ENCODE measurements at places on chromosomes 5 and 9.

GRCh38 chr5:127517110-127517479 is 345 bp upstream of the PRRC1 start:
- peak; percentile 64 for DNase-seq

GRCh38 chr5:35333366-35333765 is 103.1 kb upstream of the PRLR start:
- no peak for DNase-seq

- peak; percentile 71 for DNase-seq
These were observed 683 bp upstream of the ZFAND5 start for GRCh38 chr9:72365525-72366256.

DNA sequence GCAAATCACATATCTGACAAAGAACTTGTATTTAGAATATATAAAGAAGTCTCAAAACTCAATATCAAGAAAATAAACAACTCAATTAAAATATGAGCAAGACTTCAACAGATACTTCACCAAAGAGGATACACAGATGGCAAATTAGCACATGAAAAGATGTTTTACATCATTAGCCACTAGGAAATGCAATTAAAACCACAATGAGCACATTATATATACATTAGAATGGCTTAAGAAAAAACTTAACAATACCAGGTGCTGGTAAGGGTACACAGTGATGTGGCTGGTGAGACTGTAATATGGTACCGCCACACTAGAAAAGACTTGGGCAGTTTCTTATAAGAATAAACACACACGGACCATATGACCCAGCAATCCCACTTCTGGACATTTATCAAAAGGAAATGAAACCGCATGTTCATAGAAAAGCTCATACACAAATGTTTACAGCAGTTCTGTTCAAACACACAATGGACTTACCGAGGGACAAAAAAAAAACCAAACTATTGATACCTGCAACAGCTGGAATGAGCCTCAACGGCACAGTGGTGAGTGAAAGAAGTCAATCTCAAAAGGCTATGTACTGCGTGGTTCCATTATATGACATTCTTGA is 27.6 kb downstream of the SEMA4D start:
- no peak for DNase-seq

- DNase-seq = no peak
These were observed 556.0 kb downstream of the EBF1 start for GRCh38 chr5:158543539-158544387.

GRCh38 chr9:112112519-112112918 is 62.6 kb downstream of the SUSD1 start:
- DNase-seq = no peak

DNA sequence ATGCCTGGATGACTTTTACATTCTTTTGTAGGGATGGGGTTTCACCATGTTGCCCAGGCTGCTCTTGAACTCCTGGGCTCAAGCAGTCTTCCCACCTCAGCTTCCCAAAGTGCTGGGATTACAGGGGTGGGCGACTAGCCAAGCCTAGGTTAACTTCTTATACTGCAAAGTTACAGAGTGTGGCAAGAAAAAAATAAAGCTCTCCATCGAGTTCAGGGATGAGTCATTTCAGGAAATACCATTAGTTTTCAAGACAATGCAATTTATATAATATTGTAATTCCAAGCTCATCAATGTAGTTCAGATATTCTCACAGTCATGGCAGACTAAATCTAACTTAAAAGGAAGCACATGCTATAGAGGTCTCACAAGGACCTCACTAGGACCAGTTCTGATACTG is 11.5 kb upstream of the ABO start:
- DNase-seq = no peak

DNA sequence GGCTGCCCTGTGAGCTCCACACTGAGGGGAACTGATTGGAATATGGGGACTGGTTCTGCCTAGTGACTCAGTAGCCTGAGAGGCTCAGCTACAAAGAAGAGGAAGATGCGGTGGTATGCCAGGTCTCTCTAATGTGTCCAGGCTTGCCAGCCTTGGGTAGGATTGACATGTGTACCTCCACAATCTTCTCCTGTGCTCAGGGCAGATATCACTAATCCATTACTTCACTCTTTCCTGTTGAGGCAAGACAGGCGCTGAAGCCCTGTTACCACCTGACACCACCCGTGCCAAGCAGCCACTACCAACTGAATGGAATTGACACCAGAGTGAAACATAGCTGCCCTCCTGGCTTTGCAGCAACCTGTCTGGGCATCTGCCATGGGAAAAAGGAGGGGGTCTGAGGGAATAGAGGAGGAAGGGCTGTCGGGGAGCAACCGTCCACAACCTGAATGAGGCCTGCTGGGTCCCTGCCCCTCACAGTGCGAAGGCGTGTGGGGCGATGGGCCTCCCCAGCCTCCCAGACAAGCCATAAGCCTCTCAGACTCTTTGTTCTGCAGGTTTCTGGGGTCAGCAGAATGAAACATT is 114.7 kb upstream of the CXCL14 start:
- no peak for DNase-seq

DNA sequence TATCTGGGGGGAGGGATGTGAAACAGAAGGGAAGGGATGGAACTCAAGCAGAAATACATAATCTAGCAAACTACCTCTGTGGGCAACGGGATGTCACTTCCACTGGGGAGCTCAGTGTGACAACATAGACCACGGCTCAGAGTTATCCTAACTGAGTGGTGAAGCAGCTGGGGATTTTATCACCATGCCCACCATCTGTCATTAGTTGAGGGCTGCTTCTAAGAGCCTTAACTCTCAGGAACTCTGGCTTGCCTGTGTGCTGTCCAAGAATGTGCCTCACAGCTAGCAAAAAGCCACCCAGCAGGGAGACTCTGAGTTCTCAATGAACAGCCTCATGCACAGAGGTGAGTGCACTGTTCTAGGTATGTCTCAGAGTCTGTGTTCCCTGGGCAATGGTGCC is 90.6 kb upstream of the CXCL14 start:
- no peak for DNase-seq

DNA sequence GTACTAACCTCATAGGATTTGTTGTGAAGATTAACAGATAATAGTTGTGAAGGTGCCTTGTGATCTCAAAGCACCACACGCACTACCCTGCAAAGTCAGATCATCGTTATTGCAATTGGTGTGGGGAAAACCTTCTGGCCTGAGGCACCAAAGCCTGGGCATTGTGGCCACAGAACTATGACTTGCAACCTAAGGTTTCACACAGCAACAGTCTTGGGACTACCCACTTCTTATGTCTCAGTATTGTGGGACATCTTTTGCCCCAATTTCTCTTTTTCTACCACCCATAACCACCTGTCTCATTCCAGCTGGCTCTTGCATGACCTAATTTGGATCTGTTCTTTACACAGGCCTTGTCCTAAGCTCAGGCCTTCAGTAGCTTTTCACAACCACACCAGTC is 247.8 kb upstream of the NR4A3 start:
- DNase-seq = no peak

GRCh38 chr9:117245175-117245829 is 169.6 kb downstream of the ASTN2 start:
- DNase-seq = no peak

DNA sequence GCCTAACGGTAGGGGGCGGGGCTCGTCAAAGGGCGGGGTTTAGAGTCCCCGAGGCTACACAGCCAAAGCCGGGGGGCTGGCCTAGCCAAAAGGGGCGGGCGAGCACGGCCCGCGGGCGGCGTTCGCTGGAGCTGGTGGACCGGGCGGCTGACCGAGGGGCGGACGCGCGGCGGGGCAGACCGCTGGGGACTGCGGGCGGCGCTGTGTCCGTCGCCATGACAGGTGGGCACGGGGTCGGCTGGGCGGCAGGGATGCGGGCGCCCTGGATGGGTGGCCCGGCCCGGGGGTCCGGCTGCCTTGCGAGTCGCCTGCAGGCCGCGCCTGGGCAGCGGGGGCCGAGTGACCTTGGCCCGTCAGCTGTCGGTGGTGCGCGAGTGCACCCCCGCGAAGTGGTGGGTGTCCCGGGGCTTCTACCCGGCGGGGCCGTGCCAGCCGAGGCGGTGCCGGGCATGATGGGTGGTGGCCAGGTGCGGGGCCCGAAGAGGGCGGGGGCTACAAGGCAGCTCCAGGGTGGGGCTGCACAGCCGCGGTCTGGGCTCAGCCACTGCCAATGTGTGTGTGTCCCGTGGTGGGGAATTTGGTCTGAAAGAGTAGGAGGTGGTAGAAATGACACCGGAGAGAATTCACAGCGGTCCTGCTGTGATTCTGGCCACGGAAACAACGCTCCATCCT is at the start of gene CARD19:
Gene CARD19 (plus strand): TSS at position 87 of the 672 bp plus-strand sequence. CDS start 129 bp downstream, at position 216.
- no peak for DNase-seq

DNA sequence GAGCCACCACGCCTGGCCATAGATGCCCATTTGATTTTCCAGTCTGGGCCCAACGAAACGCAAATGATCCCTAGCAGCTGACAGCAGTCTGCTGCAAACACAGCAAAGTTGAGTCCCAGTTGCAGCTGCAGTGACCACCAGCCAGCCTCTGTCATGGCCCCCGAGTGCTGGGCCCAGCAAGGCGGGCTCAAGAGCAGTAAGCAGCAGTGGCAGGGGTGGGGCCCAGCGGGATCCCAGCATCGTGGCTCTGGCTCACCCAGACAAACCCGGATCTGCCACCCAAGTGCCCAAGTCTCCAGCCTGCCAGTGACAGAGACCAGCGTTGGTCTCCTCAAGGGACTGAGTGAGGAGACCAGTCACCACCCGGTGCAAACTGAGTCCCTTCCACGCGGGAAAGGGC is 6.9 kb upstream of the LTC4S start:
- no peak for DNase-seq

- DNase-seq = no peak
These were observed 26.2 kb upstream of the LTC4S start for GRCh38 chr5:179767496-179768100.

- DNase-seq = no peak
These were observed 56.3 kb downstream of the SPTLC1 start for GRCh38 chr9:92058723-92059444.

GRCh38 chr5:107812570-107813141 is 141.9 kb upstream of the EFNA5 start:
- no peak for DNase-seq

- no peak for DNase-seq
These were observed 37.4 kb downstream of the CSNK1G3 start for GRCh38 chr5:123549256-123549904.

- no peak for DNase-seq
These were observed 413.0 kb upstream of the CDH9 start for GRCh38 chr5:27451377-27451776.

All from NCI-H1417 (cell line).